ENCODE measurements at places on chromosomes 2 and 18. TPM values are rescaled to one million over a fixed set of nuclear protein-coding genes. Genes with fewer than 3 reads are reported as not detected.
A peak's percentile ranks its signal among the peaks of the same experiment; 100 is the strongest.

- H3K27ac ChIP-seq: no peak overlapping the region
- peaks cover 3% of the 10 kb centered on the region for H3K4me1 ChIP-seq
- peak; percentile 17 for DNase-seq
These were observed 15.9 kb upstream of the KLHL30 start for GRCh38 chr2:238122287-238123217.

- H3K4me3 ChIP-seq: no peak overlapping the region
- no peak for DNase-seq
- no peaks in the 10 kb centered on the region for H3K36me3 ChIP-seq
- H3K27me3 ChIP-seq: no peaks in the 10 kb centered on the region
These were observed 140.1 kb upstream of the AQP4 start for GRCh38 chr18:27005589-27005988.

Gene FLACC1
- 1.2 TPM for total RNA-seq

Gene NYAP2
- total RNA-seq: 0.32 TPM

DNA sequence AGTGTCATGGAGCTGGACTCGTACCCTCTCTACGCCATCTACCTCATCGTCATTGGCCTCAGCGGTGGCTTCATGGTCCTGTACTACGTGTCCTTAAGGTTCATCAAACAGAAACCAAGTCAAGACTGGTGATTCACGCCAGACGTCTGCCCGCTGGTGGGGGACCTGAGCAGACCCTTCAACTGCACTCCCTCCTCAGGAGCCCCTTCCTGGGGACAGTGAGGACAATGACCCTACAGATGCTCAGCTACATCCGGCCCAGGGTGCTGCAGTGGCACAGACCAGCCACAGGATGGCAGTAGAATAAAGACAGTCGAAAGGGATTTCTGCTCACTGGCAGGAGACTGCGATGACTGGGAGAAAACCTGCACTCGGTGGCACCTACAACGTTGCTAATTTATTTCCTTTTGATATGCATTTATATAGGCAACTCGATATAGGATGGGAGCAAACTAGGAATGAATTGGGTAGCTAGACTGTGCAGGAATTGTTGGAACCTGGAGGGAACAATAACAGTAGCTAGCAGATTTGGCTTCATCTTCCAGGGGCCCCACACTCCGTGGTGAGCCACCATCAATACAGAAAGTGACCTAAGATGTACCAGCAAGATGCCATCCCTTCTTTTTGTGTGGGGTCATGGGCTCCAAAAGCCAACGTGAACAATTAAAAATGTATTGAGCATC is 39.2 kb downstream of the ABCG8 start:
- H3K36me3 ChIP-seq: no peaks in the 10 kb centered on the region
- peaks cover 20% of the 10 kb centered on the region for H3K4me1 ChIP-seq
- DNase-seq: peak; percentile 87
- H3K4me3 ChIP-seq: no peak overlapping the region
- no peak overlapping the region for H3K27ac ChIP-seq
- peaks cover 2% of the 10 kb centered on the region for H3K27me3 ChIP-seq

- DNase-seq: no peak
- H3K4me1 ChIP-seq: peaks cover 7% of the 10 kb centered on the region
- no peaks in the 10 kb centered on the region for H3K36me3 ChIP-seq
- no peak overlapping the region for H3K4me3 ChIP-seq
- peaks cover 4% of the 10 kb centered on the region for H3K27me3 ChIP-seq
These were observed 125.9 kb downstream of the MSH2 start for GRCh38 chr2:47528874-47529273.

- no peak for DNase-seq
- no peaks in the 10 kb centered on the region for H3K27me3 ChIP-seq
- H3K27ac ChIP-seq: no peak overlapping the region
- H3K4me3 ChIP-seq: no peak overlapping the region
- no peaks in the 10 kb centered on the region for H3K4me1 ChIP-seq
These were observed 149.0 kb downstream of the CCDC178 start for GRCh38 chr18:33291539-33291938.

Gene C1GALT1C1L
- total RNA-seq: 0.49 TPM

Gene CCDC121
- 5.3 TPM for total RNA-seq

DNA sequence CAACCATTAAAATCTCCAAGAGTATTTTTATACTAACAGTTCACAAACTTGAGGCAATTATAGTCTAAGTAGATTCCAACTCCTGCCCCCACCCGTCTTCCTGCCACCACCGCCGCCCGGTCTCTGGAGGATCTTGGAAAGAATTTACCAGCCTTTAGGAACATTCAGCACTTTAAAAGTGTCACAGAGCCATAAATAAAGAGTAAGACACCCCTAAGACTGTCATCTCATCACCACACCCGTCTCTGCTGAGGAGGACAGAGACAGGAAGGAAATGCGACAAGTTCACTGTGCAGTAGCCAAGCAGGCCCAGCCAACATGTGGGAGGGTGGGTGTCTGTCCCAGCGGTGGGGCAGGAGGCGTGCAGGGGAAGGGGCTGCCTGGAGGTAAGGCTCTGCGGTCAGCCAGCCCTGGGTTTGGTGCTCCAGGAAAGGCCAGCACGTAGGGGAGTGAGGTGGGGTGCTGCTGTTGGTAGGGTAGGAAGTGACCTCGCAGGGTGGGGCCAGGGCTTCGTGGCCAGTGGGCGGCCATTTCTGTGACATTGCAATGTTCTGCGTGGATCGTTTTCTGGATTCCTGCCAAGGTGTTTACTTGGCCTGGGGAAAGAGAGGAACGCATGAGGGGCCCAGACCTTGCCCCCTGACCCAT is 111.6 kb downstream of the FAM210A start:
- H3K27me3 ChIP-seq: peaks cover 2% of the 10 kb centered on the region
- no peak overlapping the region for H3K4me3 ChIP-seq
- no peaks in the 10 kb centered on the region for H3K36me3 ChIP-seq
- no peak overlapping the region for H3K27ac ChIP-seq
- peaks cover 8% of the 10 kb centered on the region for H3K4me1 ChIP-seq
